Fibroblast of skin of abdomen (primary cell): ENCODE measurements at places on chromosomes 7 and 10.
A peak's percentile ranks its signal among the peaks of the same experiment; 100 is the strongest.

GRCh38 chr7:101590663-101591435, 38.2 kb downstream of the MYL10 start:
- DNase-seq, result no peak

GRCh38 chr7:22858640-22859561, 36.3 kb upstream of the TOMM7 start:
- DNase-seq, result peak; percentile 98

DNA sequence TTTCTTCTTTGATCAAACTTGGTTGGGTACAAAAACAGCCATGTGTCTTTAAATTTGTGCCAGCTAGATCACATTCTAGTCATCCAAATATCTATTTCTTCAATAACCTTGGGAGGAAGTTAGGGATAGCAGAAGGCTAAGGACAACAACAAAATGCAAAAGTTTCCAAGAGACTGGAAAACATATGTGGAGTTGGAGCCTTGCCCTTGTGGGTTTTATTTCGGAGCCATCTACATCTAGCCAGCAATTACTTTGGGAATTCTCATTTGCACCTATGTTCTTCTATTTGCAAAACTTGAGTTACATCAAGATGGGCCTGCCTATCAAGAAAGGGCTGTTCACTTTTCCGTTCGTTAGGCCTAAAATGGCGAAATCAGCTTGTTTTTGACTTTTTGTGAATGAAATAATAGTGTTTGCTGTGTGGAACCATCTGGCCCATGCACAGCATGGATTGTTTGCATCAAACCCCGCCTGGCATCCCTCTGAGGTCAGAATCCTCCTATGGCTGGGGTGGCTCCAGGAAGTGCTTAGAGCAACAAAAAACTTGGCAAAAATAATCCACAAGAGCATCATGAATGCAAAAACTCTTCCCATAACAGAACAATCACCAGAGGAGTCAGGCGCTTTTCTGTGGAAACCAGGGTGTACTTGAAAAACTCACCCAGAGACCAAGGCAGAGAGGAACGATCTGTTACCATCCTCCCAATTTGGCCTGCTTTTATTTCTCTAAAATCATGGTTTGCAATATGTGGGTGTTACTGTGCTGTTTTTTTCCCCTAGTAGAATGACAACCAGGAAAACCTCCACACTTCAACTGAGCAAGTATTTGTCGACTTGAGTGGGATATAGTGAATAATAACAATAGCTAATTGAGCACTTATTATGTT, 36.2 kb upstream of the XPNPEP1 start:
- no peak for DNase-seq

DNA sequence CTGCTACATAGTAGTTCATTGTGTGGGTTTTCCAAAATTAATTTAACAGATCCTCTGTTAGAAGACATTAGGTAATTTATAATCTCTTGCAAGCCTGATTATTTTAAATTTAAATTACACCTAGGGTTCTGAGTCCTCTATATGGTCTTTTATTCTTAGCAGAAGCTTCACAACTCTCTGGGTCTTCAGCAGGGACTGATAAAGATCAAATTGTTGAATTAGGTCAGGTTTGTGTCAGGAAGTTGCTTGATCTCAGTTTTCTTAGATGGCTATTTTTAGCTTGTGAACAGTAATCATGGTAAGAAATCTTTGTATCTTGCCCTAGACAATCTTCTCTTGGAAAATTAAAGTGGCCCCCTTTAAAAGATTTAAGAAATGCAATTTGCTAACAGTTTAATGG, 183.1 kb upstream of the HDAC9 start:
- DNase-seq, result no peak

- DNase-seq, result peak; percentile 44
These were observed 8.3 kb downstream of the ALKBH4 start for GRCh38 chr7:102456327-102456726.

DNA sequence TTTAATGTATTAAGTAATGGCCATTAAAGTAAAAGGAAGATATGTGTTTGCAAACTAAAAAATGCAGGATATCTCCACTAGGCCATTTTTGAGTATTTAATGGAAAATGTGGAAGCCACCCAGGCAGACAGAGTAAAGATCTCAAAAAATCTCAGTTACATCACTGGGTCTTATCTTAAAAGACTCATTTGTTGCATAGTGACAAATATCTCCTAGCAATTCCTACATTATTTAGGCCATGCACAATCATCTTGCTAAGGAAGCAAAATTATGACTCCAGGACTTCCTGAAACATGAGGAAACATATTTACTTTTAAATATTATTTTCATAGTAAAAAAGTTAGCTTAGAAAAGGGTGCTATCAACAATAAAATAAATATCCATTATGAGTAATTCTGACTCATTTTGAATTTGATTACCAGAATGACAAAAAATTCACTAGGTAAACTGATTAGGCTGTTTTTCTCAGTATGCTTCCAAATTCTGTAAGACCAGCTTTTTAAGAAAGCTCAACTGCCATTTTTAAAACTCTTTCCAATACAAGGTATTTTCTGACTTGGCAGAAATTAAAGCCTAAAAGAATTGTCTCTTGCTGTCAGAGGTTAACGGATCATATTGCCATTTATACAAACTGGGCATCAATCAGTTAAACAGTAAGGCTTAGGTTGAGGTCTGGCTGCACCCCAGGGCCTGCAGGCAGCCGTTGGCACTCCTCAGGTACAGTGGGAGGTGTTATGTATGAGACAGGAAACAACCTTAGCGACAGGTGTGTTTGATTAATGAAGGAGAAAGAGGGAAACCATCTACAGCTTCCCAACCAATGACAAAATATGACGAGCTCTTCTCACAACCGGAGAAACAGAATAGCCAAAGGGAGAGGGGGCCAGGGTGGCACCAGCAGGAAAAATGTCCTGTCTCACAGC, 31.8 kb downstream of the PCLO start:
- no peak for DNase-seq

- DNase-seq, result no peak
These were observed 34.1 kb upstream of the NPFFR1 start for GRCh38 chr10:70317943-70318318.

DNA sequence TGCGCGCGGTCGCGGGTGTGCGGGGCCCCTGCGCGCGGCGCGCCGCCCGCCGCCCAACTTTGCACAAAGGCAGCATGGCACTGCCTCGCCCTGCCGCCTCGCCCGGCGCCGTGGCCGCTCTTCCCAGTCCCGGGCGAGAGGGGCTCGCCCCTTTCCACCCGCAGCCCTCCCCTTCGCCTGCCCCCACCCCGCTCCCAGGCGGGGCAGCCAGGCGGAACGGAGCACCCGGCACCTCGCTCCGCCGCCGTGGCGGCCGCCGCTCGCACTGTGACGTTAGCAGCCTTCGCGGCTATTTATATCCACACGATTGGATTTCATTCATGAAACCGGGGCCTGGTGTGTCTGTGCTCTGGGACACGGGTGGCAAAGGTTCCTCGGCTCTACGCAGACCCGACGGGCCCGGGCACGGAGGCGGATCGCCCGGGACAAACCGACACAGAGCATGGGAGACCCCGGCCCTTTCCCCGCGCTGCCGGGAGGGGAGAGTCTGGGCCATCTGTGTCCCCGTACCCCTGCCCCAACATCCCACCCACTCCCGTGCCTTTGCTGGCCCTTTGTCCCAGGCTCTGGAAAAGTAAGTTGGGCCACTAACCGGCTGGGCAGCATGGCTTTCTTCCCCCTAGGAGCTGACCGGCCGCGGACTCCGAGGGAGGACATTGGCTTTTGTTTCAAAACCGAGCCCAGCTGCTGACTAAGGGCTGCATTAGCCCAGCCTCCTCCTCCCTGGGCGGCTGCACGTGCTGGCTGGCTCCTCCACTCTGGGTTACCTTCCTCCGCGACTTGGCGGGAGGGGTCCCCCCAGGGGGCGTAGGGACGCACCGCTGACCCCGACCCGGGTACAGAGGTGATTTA, at the start of gene RHOBTB1:
RHOBTB1 (minus strand) TSS at position 128 of the 852 bp plus-strand sequence. CDS start 32,643 bp downstream, outside the sequence.
- peak; percentile 86 for DNase-seq

- no peak for DNase-seq
These were observed 51.0 kb downstream of the CAV1 start for GRCh38 chr7:116575853-116576252.

- DNase-seq, result no peak
These were observed 32.3 kb upstream of the PPIF start for GRCh38 chr10:79314761-79315601.

- no peak for DNase-seq
These were observed 36.7 kb upstream of the ABLIM1 start for GRCh38 chr10:114694752-114695151.

DNA sequence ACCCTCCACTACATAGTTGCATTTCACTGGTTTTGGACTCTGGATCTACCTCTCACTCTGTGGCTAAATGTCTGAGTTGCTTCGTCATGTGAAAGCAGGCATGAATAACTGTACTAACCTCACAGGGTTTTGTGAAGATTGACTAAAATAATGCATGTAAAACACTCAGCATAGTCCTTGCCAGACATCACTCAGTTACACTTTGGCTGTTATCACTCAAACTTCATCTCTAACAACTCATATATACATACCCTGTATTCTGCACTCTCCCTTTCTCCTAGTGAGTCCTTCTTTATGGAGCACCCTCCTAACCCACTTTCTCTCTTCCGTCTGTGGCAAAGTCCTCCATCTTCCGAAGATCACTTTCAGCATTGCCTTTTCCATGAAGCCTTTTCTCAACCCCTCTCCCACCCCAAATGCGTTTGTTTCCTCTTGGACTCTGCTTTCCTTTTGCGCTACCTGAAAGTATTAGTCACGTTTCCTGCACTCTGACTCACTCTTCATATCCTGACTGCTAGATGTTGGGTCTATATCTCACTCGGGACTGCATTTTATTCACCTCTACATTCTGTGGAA, 72.6 kb downstream of the OSBPL3 start:
- peak; percentile 57 for DNase-seq
